ENCODE measurements at places on chromosomes 2 and 18.

GRCh38 chr2:54306556-54306955 is 50.5 kb upstream of the TSPYL6 start:
- peak; percentile 69 for DNase-seq

DNA sequence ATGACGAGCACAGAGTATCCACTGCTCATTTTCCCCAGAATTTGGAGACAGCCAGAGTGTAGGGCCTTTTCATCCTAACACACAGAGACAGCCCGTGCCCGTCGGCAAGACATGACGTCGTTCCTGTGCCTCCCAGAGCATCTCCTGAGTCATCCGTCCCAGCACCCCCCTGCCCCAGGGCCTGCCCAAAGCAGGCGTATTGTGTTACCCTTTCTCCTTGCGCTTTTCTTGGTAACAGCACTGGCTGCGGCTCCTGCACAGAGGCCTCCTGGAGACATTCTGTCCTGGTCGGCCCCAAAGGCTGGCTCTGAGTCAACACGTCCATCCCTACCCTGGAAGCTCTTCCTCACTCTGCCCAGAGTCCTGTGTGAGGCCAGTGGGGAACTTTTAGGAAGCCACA is 217.1 kb downstream of the KLHL29 start:
- DNase-seq, result peak; percentile 71

GRCh38 chr18:44943311-44943881 is 262.7 kb downstream of the SETBP1 start:
- peak; percentile 93 for DNase-seq

DNA sequence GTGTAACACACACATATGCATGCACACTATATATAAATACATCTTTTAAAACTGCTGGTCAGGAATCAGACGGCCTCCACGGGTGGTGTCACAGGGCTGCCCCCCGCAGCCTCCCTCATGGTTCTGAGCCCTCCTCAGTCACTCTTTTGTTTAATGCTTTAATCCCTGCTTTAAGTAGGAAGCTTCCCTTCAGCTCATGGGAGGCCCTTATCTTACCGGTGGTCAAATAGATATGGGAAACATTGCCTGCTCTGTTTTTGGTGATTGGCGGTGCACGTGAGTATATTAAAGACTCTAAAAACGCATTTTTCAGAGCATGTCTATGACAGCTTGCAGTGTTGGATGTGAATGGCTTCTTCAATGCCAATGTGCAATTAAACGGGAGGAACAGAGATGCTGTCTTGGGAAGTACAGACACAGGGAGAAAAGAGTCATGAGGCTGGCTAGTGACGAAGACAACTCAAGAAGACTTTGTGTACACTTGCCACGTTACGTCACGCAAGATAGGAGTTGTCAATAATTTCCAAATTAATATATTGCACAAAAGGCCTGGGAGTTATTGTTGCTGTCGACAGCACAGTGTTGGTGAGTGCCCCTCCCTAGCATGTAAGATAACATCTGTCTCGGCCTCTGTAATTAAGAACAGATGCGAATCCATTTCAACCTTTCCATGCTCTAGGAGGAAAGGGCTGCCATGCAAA is 23.3 kb downstream of the GNLY start:
- DNase-seq, result peak; percentile 87

- no peak for DNase-seq
Measured at GRCh38 chr2:225488743-225489142, 89.2 kb downstream of the NYAP2 start.

- peak; percentile 20 for DNase-seq
Measured at GRCh38 chr18:46660957-46661749, 4.1 kb upstream of the LOXHD1 start.

- DNase-seq, result no peak
Measured at GRCh38 chr2:84779781-84780180, 101.1 kb downstream of the TRABD2A start.

DNA sequence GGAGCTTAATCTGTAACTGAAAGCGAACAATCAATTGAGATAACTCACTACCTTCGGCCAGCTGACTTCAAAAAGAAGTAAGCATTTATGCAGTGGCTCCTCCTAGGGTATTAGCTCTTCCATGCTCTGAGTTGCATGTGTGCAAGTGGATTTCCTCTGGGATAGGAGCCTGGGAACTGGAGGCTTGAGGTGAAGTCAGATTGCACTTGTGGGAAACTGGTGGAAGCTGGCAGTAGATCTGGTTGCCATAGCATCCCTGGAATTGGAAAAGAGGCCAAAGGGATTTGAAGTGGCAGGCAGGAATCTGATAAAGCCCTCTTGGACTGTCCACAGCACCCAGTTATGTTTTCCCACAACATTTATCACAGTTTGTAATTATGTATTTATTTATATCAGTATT is 50.6 kb upstream of the FMNL2 start:
- no peak for DNase-seq

- peak; percentile 61 for DNase-seq
Measured at GRCh38 chr2:11582862-11583752, 49.3 kb downstream of the GREB1 start.

GRCh38 chr2:35973132-35973736 is 382.3 kb upstream of the CRIM1 start:
- DNase-seq, result peak; percentile 31

- no peak for DNase-seq
Measured at GRCh38 chr2:73968357-73968937, 16.3 kb upstream of the TET3 start.

GRCh38 chr18:23012249-23012648 is 79.1 kb downstream of the RBBP8 start:
- no peak for DNase-seq

GRCh38 chr2:236051806-236052205 is 116.4 kb downstream of the GBX2 start:
- DNase-seq, result no peak

GRCh38 chr18:28040211-28040610 is 136.7 kb downstream of the CDH2 start:
- no peak for DNase-seq

- no peak for DNase-seq
Measured at GRCh38 chr2:3633982-3634595, 23.9 kb upstream of the ALLC start.

- peak; percentile 57 for DNase-seq
Measured at GRCh38 chr2:185618625-185619024, 120.0 kb upstream of the FSIP2 start.

- peak; percentile 81 for DNase-seq
Measured at GRCh38 chr18:68275616-68276015, 439.3 kb downstream of the TMX3 start.

DNA sequence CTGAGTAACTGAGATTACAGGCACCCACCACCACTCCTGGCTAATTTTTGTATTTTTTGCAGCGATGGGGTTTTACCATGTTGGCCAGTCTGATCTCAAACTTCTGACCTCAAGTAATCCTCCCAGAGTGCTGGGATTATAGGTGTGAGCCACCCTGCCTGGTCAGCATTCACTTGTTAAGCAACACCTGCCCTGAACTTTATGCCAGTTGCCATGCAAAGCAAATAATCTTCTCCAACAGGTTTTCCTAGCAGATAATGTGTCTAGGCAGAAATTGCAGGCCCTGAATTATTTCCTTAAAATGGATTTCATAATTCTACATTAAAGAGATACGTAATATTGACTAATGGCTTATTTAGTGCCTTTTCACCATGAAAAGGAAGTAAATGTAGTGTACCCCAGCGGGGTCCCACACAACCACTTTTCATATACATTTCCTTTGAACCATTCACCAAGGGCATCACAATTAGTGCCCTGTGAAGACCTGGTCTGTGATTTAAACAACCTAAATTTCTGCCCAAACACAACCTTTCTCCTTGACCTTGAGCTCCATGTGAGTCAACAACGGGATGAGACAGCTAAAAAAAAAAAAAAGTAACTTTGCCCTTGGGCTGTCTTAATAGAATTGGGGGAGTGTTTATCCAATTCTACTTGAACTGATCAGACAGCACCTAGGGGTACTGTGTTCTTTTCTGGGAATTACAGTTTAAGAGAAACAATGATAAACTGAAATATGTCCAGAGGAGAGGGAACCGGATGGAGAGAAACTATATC is 41.6 kb downstream of the EEF1B2 start:
- DNase-seq, result no peak

DNA sequence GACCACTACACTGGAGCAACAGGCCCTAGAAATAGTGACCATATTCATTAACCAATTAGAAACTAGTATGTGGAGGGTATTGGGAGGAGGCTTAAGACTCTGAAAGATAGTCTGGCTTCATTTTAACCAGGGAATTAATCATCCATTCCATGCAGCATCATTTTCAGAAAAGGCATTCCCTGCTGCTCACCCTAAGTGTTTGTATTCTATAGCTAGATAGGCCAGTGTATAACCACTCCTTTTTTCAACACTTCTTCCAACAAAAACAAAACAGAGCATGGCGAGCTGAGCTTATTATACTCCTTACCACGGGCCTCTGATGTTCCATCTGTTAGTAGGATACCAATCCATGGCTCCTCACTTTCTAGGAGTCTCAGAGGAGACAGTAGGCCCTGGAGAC is 112.0 kb upstream of the PKDCC start:
- no peak for DNase-seq

DNA sequence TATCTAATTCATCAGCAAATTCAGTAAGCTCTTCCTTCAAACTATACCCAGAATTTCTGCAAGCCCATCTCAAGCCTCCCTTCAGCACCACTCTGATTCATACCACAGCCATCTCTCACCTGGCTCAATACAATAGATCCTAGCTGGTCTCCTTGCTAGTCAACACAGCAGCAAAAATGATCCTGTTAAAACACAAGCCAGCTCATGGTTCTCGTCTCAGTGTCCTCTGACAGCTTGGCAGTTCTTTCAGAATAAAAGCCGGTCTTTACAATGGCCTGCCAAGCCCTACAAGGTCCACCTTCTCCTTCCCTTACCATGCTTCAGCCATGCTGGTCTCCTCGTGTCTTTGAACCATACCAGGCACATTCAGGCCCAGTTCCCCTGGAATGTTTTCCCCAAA is 296.9 kb upstream of the RND3 start:
- no peak for DNase-seq

GRCh38 chr18:45221363-45221762 is 393.9 kb upstream of the SLC14A2 start:
- DNase-seq, result peak; percentile 74

GRCh38 chr18:59509481-59510442 is 150.7 kb upstream of the LMAN1 start:
- DNase-seq, result no peak

DNA sequence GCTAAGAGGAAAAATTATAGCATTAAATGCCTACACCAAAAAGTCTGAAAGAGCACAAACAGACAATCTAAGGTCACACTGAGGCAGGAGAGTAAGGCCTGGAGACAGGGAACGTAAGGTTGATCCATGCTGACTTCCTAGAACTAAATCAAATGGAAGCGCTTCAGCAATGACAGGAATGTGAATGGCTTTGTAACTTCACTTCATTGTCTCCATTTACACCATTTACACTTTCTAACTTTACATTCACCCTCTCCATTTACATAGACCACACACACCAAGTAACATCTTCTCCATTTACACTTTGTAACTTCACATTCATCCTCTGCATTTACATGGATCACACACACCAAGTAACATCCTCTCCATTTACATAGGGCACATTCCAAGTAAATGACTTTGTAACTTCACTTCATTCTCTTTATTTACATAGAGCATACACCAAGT is 103.1 kb upstream of the SPATS2L start:
- DNase-seq, result peak; percentile 13

- no peak for DNase-seq
Measured at GRCh38 chr2:80852079-80852807, 547.7 kb upstream of the LRRTM1 start.

GRCh38 chr2:16007167-16007934 is 67.0 kb downstream of the MYCN start:
- DNase-seq, result no peak

- peak; percentile 58 for DNase-seq
Measured at GRCh38 chr2:173982918-173983317, 17.7 kb upstream of the SP3 start.

GRCh38 chr2:54634021-54634420 is 89.4 kb upstream of the EML6 start:
- DNase-seq, result peak; percentile 13

All from fibroblast of skin of abdomen (primary cell).